ENCODE measurements at places on chromosomes 11 and 22.

GRCh38 chr11:7511401-7511800 is 2.4 kb upstream of the PPFIBP2 start:
- no peak overlapping the region for H3K27ac ChIP-seq
- peaks cover 4% of the 10 kb centered on the region for H3K4me1 ChIP-seq
- ATAC-seq: no peak
- no peaks in the 10 kb centered on the region for H3K36me3 ChIP-seq
- no peaks in the 10 kb centered on the region for H3K27me3 ChIP-seq

GRCh38 chr11:117421041-117421440 is 93.4 kb downstream of the CEP164 start:
- peaks cover 46% of the 10 kb centered on the region for H3K27me3 ChIP-seq
- ATAC-seq: no peak
- H3K27ac ChIP-seq: no peak overlapping the region

- H3K27ac ChIP-seq: no peak overlapping the region
- peaks cover 19% of the 10 kb centered on the region for H3K27me3 ChIP-seq
These were observed 14.4 kb downstream of the GRAP2 start for GRCh38 chr22:39915295-39915726.

DNA sequence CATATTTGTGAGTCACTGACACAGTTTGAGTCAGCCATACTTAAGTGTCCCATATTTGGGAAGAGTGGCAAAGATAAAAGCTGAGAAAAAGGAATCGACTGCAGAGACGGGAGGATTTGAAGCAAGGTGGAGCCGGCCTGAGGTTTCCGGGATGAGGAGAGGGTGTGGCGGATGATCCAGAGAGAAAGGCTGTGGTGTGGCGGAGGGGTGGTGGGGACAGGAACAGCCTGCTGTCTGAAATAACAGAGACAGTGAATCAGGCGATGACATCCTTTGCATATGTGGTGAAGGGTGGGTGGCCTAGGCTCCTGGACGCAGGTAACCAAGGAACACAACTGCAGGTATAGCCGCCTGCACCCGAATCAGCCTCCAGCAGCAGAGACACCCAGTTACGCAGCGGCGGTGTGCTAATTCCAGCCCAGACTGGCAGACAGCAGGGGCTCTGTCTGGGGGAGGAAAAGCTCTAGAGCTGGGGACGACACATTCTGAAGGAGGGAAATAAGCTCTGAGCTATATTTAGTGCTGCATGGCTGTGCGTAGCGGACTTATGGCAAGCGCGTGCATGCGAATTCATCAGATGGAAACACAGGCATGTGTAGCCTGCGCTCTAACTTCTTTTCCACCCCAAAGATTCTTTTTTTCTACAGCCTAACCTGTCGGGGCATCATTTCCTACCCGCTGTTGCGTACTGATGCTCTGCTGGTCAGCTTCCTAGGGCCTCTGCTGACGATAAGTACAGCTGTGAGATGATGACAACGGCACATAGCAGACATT is 62.7 kb upstream of the BARX2 start:
- no peak overlapping the region for H3K4me3 ChIP-seq
- ATAC-seq: no peak
- no peak overlapping the region for H3K27ac ChIP-seq
- H3K36me3 ChIP-seq: no peaks in the 10 kb centered on the region
- peaks cover 18% of the 10 kb centered on the region for H3K4me1 ChIP-seq
- peaks cover 22% of the 10 kb centered on the region for H3K27me3 ChIP-seq

DNA sequence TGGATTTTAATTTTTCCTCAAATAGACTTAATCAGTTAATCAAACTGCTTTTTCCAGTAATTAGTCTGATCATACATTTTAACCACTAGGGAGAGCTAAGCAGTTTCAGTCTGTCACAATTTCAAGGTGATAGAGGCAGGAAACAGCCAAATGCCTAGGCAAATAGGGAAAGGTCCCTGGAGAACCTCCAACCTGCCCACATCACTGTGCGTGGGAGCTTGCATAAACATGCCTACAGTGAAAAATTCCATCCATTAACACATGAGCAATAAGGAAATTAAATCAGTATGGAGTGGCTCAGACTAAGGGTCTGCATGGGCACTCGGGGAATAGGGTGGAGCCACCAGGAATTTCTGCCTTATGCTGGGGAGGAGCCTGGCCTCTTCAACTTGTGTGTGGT is 74.6 kb downstream of the AASDHPPT start:
- no peak overlapping the region for H3K27ac ChIP-seq
- no peaks in the 10 kb centered on the region for H3K27me3 ChIP-seq

DNA sequence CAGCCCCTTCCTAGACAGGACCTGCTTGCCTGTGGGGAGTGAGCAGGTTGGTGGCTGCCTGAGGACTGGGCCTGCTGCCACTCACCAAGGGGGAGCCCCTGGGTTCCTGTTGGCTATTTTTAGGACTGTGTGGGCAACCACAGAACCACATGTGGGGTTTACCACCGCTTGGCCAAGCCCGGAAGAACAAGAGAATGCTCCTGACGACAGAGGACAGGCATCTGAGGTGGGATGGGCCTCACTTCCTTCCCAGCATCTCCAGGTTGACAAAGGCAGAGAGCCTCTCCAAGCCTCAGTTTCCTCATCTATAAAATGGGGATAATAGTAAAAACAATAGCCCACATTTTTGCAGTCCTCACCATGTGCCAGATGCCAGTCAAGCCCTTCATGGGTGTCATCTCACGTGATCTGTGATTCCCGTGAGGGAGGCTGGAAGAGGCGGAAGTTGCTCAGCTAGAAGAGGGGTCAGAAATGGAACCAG is 43.6 kb downstream of the LRRC32 start:
- H3K4me1 ChIP-seq: peaks cover 23% of the 10 kb centered on the region
- ATAC-seq: no peak
- H3K4me3 ChIP-seq: no peak overlapping the region
- no peak overlapping the region for H3K27ac ChIP-seq
- H3K27me3 ChIP-seq: no peaks in the 10 kb centered on the region

DNA sequence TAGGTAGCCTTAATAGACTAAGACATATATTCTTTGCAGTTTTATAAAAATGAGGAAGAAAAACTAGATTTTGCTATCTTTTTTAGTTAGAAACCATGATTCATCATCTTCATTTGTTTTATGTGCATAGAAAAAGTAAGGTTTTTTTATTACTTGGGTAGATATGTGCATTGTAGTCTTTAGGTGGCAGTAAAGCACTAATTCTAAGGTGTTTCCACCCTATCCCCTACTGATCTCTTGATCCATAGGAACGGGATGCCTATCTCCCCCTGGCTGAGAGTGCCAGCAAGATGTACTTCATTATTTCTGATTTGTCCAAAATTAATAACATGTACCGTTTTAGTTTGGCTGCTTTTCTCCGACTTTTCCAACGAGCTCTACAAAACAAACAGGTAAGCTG is 148.1 kb downstream of the DYNC2H1 start:
- no peaks in the 10 kb centered on the region for H3K4me1 ChIP-seq
- H3K4me3 ChIP-seq: no peak overlapping the region

DNA sequence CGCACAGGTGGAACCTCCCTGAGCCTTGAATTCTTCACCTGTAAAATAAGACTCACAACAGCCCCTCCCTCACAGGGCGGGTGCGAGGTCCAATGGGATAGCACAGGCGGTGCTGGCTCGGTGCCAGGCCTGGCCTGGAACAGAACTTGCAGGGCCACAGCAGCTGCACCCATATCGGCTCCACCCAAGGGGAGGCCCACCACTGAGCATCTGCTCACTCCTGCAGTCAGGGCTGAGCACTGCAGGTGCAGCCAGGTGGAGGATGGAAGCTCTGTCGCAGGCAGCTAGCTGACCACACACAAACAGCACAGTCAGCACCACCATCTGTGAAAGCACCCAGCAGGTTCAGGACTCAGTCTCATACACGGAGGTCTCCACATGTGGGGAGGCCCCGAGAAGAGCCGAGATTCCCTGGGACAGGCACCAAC is 19.6 kb downstream of the VPS37C start:
- no peaks in the 10 kb centered on the region for H3K36me3 ChIP-seq
- H3K27me3 ChIP-seq: no peaks in the 10 kb centered on the region
- H3K27ac ChIP-seq: no peak overlapping the region
- peaks cover 52% of the 10 kb centered on the region for H3K4me1 ChIP-seq

DNA sequence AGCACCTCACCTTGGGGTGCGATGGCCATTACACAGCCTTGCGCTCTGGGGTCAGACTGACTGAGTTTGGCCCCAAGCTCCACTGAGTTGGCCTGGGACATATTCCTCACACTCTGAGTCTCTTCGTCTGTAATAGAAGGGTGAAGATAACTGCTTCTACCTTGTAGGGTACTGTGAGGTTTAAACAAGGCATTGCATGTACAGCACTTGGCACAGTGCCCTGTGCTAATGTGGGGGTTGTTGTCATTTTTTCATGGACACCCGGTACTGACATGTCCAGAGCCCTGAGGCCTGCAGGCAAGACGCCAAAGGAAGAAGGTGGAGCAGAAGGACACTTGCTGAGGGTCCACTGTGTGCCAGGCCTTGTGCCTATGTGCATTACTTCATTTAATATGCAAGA is 50.7 kb downstream of the OTOG start:
- H3K4me1 ChIP-seq: no peaks in the 10 kb centered on the region
- ATAC-seq: no peak
- no peak overlapping the region for H3K27ac ChIP-seq
- H3K27me3 ChIP-seq: peaks cover 28% of the 10 kb centered on the region

DNA sequence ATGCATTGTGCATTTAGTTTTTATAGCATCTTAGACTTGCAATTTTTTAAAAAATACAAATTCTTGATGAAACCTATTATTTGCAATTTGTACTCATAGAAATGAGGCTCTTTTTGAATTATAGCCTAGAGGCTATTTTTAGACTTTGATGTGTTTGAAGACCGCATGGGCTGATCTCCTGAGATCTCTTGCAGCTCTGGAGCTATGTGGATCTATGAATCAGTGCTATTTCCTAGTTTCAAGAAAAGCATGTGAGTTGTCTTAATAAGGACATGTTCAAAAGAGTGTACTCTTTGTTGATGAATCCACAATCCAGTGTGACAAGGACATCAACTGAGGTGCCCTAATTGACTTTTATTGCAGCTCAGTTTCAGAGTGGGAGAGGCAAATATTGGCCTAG is 620.5 kb downstream of the ETS1 start:
- no peak overlapping the region for H3K27ac ChIP-seq
- no peak for ATAC-seq
- H3K36me3 ChIP-seq: no peaks in the 10 kb centered on the region
- no peaks in the 10 kb centered on the region for H3K27me3 ChIP-seq
- H3K4me3 ChIP-seq: no peak overlapping the region

- no peak overlapping the region for H3K27ac ChIP-seq
- no peaks in the 10 kb centered on the region for H3K27me3 ChIP-seq
- peaks cover 7% of the 10 kb centered on the region for H3K4me1 ChIP-seq
- no peaks in the 10 kb centered on the region for H3K36me3 ChIP-seq
These were observed 2.7 kb upstream of the GSTT4 start for GRCh38 chr22:24008022-24008283.
